ENCODE measurements at places on chromosomes 6 and 20.

DNA sequence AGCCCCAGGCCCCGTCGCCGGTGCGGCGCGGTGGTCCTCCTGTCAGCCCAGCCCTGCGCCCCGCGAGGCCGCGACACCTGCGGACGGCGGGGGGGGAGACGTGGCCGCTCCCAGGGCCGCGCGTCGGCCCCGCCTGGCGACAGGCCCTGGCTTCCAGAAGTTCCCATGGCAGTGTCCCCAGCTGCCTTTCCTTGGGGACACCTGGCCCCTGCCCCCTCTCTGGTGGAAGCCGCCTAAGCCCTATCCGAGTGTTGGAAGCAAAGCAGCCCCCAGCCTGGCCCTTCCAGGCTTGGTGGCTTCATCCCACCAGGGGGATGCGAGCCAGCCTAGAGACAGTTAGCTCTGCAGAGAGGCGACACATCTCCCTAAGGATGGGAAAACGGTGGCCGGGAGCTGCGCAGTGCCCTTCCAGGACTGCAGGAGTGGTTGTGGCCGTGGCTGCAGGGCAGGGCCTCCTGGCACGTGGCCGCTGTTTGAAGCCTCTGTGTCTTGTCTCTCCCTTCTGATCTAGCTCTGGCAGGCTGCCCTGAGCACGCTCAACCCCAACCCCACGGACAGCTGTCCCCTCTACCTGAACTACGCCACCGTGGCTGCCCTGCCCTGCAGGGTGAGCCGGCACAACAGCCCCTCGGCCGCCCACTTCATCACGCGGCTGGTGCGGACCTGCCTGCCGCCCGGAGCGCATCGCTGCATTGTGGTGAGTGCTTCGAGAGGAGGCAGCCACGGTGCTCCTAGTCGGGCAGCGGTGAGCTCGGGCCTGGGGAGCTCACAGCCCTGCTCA lies 816 bp downstream of the NPEPL1 start:
- no peak for DNase-seq

DNA sequence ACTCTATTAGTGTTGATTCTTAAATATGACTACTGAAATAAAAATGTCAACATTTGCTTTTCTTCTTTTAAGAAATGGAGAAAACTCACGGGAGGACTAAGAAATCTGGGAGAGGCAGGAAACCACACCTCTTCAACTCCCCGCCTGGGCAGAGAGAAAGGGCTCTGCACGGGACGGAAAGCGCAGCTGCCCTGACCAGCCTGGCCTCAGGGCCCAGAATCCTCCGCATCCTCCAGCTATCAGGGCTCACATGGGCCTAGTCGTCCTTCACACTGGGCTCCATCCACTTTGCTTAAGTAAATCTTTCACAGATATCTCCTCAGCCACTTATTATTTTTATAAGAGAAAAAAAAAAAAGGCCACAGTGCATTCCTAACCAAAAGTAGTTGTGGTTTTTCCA lies 215.1 kb downstream of the TBXT start:
- no peak for DNase-seq

DNA sequence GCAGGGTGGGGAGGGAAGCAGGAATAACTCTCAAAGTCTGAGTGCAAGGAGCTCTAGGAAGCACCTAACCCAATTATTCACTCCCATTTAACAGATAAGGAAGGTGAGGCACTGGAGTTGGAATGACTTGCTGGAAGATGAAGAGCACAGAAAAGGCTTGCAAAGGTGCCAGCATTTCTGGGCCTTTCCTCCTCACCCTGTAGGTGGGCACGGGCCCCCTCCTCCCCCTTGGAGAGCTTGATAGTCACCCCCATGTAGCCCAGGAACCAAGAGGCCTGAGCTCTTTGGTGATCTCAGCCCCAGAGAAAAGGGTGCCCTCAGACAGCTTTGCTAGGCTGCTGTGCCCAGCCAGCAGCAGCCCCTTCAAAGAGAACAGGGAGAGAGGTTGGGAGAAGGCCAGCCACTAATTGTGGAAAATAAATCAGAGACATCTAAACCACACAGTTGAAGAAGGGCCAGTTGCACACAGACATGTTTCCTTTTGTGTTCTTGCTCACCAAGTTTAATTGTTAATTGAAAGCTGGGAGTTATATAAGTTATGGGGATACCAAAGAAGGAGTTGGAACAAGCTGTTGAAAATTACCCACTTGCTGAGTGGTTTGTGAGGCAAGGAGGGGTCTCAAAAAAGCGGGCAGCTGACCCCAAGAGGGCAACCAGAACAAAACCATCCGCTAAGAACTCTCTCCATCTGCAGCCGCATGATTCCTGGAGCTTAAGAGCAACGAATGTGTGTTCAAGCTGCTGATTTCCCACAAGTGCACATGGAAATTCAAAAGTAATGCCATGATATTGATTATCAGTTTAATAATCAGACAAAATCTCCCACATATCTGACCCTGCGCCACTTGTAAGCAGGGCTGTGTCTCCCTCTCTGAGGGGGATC lies 77.0 kb downstream of the MRPL14 start:
- DNase-seq, result peak; percentile 83

DNA sequence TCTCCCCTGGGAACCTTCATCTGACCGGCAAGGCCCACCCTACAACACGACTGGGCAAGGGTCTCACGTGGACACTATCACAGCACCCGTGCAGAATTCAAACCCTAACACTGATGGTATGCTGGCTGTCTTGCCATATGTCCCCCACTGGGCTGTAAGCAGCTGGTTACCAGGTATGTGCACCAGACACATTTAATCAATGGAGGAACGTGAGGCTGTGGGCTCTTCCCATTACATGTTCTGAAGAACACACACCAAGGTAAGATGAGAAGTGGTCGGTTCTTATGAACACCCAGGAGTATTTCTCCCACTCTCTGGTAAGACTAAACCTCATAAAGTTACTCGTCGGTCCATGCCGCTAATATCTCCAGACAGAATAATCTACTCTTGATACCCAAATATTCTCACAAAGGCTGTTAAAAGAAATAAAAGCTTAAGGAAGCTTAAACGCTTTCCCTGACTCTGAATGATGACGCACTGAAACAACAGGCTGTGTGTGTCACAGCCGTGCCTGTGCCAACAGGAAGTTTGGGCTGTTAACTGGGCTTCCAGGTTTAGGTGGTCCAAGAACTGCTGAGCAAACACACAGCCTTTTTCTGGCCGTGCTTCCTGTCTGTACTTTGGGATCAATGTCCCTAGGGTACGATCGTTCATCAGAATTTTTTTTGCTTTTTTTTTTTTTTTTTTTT lies 75.3 kb downstream of the SLC23A2 start:
- DNase-seq, result peak; percentile 43

GRCh38 chr6:6629402-6629801 lies 40.9 kb downstream of the LY86 start:
- peak; percentile 21 for DNase-seq

DNA sequence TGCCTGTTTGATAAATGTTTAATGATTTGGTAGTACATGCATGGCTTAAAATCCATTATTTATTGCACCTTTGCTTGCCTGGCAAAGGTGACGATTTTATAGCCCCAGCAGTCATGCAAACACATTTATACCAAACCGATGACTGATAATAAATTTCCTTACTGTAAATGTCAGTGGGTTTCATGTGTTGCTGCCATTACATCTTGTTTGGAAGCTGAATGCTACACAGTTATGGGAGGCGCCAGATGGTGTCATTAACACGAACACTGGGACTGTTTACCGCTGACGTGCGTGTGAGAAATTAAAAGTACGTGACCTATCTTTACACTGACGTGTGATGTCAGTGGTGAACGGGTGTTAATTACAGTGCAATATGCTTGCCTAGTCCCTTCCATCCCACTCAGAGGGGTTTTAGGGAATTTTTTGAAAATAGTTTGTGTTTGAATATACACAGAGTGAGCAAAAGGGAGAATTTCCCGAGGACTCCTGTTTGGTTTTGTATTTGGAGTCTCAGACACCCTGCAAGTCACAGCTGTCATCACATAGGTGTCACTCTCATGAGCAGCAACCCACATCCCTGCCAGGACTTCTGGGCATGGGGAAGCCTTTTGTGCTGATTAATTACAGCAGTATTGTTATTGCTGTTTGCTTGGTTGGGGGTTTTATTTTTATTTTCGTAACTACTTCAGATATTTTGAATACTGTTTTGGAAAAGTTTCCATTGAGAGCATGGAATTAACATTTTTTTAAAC lies 151.8 kb upstream of the INSM1 start:
- no peak for DNase-seq

Measured in EH (cell line).